ENCODE measurements at places on chromosomes 12 and 14.

DNA sequence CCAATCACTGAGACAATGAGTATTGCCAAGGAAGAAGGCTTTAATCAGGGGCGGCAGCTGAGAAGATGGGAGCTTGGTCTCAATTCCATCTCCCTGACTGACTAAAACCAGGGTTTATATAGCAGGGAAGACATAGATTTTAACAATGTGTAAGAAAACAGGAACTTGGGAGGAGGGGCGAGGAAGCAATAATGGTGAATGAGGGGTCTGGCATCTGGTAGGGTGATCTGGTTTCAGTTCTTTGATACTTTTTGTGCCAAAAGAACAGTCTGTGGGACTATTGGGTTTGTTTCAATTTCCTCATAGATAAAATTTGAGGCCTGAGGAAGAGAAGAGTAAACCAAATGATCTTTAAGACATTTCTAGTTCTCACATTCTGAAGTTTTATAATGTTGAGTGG, 49.2 kb downstream of the FUT8 start:
- DNase-seq: no peak
- no peaks in the 10 kb centered on the region for H3K4me1 ChIP-seq
- H3K36me3 ChIP-seq: no peaks in the 10 kb centered on the region
- H3K27ac ChIP-seq: no peak overlapping the region
- no peaks in the 10 kb centered on the region for H3K27me3 ChIP-seq

DNA sequence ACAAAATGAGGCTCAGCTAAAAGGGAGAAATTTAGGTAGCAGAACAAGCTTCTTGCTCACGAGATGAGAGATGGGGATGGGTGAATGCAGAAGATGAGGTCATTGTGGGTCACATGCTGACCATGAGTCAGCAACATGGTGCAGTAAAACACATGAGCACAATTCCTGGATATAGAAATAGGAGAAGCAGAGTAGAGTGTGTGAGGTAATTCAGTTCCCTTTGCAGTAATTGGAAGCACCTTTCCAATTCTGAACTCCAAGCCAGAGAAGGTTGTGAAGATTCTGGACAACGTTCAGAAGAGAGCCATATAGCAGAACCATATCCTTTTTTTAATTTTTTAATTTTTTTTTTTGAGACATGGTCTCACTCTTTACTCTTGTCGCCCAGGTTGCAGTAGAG, 62.0 kb upstream of the LMNTD1 start:
- H3K27ac ChIP-seq: no peak overlapping the region
- DNase-seq: no peak
- H3K27me3 ChIP-seq: no peaks in the 10 kb centered on the region
- no peaks in the 10 kb centered on the region for H3K4me1 ChIP-seq
- H3K4me3 ChIP-seq: no peak overlapping the region

DNA sequence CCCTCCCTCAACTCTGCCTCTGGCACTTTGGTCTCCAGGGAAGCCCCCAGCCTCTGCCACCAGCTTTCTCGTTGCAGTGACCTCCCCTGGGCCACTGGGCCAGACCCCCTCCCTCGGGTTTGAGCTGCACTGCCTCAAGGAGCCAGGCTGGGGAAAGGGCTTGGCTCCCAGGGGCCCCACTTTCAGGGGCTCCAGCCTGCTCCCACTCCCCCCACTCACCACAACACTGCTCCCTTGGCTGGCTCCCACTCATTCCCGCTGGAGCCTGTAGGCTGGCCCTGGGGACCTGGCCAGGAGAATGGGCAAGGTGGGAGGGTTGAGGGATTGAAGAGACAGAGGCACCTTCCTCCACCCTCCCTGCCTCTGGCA, 19.3 kb upstream of the KIF26A start:
- DNase-seq: no peak
- no peak overlapping the region for H3K4me3 ChIP-seq
- no peaks in the 10 kb centered on the region for H3K27me3 ChIP-seq
- H3K4me1 ChIP-seq: no peaks in the 10 kb centered on the region
- no peak overlapping the region for H3K27ac ChIP-seq

GRCh38 chr12:64181430-64182291, 40.4 kb downstream of the KICS2 start:
- H3K4me1 ChIP-seq: peaks cover 9% of the 10 kb centered on the region
- H3K27me3 ChIP-seq: no peaks in the 10 kb centered on the region
- H3K4me3 ChIP-seq: no peak overlapping the region
- no peaks in the 10 kb centered on the region for H3K36me3 ChIP-seq
- DNase-seq: no peak

- no peaks in the 10 kb centered on the region for H3K4me1 ChIP-seq
- no peak overlapping the region for H3K27ac ChIP-seq
- DNase-seq: no peak
- H3K27me3 ChIP-seq: no peaks in the 10 kb centered on the region
Observed at GRCh38 chr12:117485984-117486839, 124.8 kb upstream of the NOS1 start.

DNA sequence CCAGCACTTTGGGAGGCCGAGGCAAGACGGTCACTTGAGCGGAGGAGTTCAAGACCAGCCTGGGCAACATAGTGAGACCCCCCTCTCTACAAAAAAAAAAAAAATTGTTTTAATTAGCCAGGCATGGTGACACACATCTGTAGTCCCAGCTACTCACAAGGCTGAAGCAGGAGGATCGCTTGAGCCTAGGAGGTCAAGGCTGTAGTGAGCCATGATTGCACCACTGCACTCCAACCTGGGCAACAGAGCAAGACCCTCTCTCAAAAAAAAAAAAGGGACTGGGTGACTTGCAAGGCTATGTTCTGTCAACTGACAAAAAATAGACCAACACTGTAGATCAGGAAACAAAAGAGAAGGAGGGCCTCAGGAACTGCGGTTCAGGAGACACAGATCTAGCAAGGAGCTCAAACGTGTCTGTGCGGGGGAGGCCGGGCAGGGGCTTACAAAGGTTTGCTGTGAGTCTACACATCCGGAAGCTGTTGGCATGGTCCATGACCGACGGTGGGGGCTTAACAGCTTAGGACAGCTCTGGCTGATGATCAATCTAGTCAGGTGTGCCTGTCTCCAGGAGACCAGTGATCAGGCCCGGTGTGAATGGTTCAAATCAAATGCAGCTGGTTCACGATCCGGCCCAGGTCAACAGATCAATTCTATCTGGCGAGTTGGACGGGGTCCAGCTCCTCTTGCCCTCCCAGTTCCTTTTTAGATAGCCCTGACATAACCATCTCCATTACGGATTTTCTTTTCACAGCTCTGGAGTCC, 31.7 kb upstream of the INF2 start:
- peaks cover 6% of the 10 kb centered on the region for H3K4me1 ChIP-seq
- no peaks in the 10 kb centered on the region for H3K36me3 ChIP-seq
- no peak overlapping the region for H3K4me3 ChIP-seq
- no peak overlapping the region for H3K27ac ChIP-seq

GRCh38 chr12:34336619-34337465, 314.5 kb downstream of the ALG10 start:
- H3K4me1 ChIP-seq: no peaks in the 10 kb centered on the region
- H3K4me3 ChIP-seq: no peak overlapping the region
- DNase-seq: no peak
- H3K27me3 ChIP-seq: no peaks in the 10 kb centered on the region
- no peak overlapping the region for H3K27ac ChIP-seq

GRCh38 chr12:68557011-68557730, 53.5 kb upstream of the RAP1B start:
- H3K27ac ChIP-seq: peak overlapping the region; percentile 9
- no peaks in the 10 kb centered on the region for H3K27me3 ChIP-seq
- no peaks in the 10 kb centered on the region for H3K36me3 ChIP-seq
- no peak for DNase-seq
- no peaks in the 10 kb centered on the region for H3K4me1 ChIP-seq
- no peak overlapping the region for H3K4me3 ChIP-seq

DNA sequence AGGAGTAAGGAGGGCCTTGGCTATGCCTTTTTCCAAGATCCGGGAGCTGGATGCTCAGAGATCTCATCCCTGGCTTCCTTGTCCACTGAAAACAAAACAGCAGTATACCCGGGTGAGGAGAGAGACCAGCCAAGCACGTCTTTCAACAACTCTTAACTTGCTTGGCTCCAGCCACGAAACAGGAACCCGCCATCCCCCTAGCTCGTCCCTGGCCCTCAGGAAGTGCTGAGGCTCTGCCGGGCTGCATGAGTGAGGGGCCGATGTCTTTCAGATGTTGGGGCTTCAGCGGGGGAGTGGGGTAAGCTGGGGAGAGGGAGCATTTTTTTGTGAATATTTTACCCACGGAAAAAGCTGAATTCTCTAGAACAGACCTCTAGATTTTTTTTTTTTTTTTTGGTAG, 231.1 kb downstream of the CACNA1C start:
- no peak overlapping the region for H3K4me3 ChIP-seq
- peak overlapping the region; percentile 35 for H3K27ac ChIP-seq
- peaks cover 9% of the 10 kb centered on the region for H3K4me1 ChIP-seq
- no peak for DNase-seq
- H3K27me3 ChIP-seq: no peaks in the 10 kb centered on the region

- no peaks in the 10 kb centered on the region for H3K36me3 ChIP-seq
- H3K27me3 ChIP-seq: no peaks in the 10 kb centered on the region
- H3K27ac ChIP-seq: peak overlapping the region; percentile 88
- peaks cover 20% of the 10 kb centered on the region for H3K4me1 ChIP-seq
Observed at GRCh38 chr12:52246720-52247621, 13.9 kb downstream of the KRT7 start.

DNA sequence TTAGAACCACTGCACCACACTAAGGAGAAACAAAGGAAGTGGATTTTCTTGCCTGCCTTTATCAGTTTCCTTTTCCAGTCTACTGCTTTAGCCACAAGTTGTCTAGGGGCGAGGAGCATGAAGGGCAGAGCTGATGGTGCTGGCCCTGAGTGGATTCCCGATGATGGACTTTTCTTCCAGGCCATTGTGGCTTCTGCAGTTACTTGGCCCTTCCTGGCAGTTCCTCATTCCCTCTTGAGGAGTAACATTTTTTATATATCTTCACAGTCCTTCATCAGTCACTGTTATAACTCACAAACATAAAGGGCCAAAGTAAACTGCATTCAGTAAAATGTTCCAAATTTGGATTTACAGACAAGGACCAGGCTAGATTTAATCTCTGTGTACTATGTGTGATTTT, 61.2 kb upstream of the SRSF5 start:
- peaks cover 10% of the 10 kb centered on the region for H3K4me1 ChIP-seq
- H3K36me3 ChIP-seq: peaks cover 24% of the 10 kb centered on the region
- H3K27ac ChIP-seq: peak overlapping the region; percentile 24
- DNase-seq: no peak
- H3K4me3 ChIP-seq: no peak overlapping the region

GRCh38 chr14:59601056-59601455, 24.4 kb upstream of the CCDC175 start:
- no peaks in the 10 kb centered on the region for H3K4me1 ChIP-seq
- DNase-seq: no peak
- H3K27me3 ChIP-seq: no peaks in the 10 kb centered on the region
- H3K27ac ChIP-seq: no peak overlapping the region

DNA sequence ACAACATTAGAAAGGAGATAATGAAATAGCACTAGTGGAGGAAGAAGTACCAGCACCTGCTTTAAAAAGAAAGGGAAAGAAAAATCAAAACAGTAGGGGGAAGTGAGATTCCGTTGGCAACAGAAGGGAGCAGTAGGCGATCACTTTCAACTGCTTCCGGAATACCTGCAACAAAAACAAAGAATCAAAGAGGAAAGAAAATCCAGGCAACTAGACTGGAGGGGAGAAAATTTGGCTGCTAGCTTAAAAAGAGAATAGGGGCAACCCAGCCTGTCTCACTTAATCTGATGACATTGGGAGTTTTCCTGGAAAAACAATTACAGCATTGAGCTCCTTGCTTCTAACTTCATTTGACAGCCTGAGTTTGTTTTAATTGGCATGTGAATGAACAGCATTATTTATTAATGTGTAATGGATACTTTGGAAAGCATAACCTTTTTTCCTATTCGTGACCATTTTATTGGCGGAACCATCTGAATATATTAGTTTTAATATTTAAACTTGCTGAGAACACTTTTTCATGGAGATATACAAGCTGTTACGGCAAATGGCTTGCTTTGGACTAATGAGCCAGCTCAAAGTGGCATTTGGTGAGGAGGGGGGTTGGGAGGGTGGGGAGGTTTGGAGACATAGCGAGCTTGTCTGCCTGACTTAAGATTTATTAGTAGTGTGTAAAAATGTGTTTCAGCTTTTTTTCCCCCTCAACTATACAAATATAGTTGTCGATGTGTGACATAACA, 2.5 kb upstream of the DACT1 start:
- peak overlapping the region; percentile 99 for H3K27ac ChIP-seq
- no peaks in the 10 kb centered on the region for H3K36me3 ChIP-seq
- H3K4me3 ChIP-seq: peak overlapping the region; percentile 38
- no peaks in the 10 kb centered on the region for H3K27me3 ChIP-seq
- H3K4me1 ChIP-seq: no peaks in the 10 kb centered on the region
- no peak for DNase-seq

Data from ascending aorta (tissue), 2 donors.